Hepatocyte (in vitro differentiated cells): ENCODE measurements at places on chromosomes 16 and 17.

DNA sequence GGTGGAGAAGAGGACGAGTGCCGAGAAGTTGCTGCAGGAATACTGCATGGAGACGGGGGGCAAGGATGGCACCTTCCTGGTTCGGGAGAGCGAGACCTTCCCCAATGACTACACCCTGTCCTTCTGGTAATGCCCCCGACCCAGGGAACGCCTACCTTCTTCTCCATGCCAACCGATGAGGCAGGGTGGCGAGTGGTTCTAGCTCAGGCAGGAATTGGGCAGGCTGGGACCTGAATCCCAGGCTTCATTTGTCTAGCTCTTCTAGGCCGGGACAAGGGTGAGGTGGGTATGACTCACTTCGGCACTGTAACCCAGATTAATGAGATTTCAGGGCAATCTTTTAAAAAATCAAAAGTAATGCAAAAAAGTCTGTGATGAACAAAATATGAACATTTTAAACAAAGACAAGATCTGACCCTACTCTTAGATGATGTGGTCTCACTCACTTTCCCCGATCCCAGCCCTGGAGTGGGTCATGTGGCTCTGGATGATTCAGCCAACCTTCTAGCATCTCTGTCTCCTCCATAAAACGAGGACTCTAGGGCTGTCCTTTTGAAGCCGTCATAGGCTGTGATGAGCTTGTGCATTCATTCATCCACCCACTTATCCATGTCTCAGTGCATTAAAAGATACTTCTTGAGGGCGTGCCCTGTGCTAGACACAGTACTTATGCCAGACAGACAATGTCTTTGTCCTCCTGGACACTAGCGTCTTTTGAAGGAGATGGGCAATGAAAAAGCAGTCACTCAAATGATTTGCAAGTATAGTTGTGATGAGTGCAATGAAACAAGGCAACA lies 102.6 kb downstream of the SDR42E1 start:
- no peak for DNase-seq

- peak; percentile 79 for DNase-seq
Measured at GRCh38 chr17:41496803-41497484, 7.2 kb upstream of the KRT36 start.

DNA sequence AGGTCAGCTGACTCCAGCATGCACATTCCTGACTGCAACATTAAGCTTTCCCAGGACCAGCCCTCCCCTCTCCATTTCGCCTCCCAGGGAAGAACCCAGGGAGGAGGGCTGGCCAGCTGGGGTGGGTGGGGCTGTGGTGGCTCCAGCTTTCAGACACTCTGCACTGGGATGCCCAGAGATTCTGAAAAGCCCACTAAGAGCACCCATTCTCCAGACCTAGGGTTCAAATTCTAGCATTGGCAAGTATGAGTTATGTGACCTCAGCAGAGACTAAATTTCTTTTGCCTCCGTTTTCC lies 7.8 kb downstream of the DLX3 start:
- no peak for DNase-seq

DNA sequence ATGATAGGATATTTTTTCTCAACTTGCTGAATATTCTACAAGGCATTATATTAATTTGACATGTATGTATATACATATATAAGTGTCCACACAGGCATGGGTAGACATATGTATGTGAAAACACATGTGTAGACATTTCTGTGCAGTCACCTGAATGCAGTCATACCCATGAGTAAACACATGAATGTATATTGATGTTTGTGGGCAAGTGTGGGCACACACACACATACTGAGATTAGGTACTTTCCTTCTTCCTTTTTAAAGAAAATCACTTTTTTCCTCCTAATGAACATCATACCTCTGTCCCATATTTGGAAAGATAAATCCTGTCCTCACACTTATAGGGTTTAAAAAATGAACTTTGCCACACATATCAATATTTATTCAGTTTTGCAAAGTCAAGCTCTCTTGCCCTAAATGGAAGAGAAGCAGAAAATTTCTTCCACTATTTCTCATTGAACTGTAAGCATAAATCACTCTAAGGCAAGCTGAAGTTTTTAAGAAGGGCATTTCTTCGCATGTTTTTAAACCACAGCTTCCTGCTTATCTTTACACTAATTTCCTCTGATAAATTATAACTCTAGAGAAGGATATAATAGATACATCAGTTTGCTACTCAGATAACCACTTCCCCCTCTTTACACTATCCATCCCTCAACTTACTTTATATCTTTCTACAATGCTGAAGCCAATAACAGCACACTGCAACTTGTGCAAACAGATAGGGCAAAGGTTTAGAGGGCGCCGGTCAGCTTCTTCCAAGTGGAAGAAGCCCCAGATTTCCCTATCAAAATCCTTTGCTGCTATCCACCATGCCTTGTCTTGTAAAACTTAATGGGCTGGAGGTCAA lies 49.6 kb upstream of the LRRC37A3 start:
- no peak for DNase-seq

DNA sequence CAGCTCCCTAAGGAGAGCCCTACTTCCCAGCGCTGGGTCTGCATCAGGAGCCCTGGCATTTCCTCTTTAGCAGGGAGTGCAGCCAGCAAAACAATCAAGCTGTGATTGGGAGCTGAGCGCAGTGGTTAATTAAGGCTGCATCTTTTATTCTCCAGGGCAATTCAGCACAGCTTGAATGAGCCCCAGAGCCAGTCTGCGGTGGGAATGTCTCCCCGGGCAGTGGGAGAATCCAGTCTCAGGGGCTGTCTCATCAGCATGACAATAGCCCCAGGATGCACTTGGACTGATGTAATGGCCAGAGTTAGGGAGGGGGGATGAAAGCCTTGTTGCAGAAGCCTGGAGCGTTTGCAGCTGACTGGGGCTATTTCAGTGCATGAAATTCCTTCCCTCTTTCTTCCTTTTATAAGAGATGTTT lies 292.6 kb upstream of the SOX9 start:
- DNase-seq, result no peak

DNA sequence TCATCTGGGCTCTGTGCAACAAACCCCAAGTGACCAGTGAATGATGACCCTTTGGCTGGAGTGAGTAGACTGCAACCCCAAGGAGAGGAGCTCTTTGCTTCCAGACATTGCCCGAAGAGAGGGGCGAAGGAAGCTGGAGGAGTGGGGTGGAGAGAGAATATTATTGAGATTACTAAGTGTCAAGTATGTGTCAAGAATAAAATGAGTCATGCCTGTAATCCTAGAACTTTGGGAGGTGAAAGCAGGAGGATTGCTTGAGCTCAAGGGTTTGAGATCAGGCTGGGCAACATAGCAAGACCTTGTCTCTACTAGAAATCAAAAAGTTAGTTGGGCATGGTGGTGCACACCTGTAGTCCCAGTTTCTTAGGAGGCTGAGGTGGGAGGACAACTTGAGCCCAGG lies 142.0 kb upstream of the CCL2 start:
- no peak for DNase-seq

DNA sequence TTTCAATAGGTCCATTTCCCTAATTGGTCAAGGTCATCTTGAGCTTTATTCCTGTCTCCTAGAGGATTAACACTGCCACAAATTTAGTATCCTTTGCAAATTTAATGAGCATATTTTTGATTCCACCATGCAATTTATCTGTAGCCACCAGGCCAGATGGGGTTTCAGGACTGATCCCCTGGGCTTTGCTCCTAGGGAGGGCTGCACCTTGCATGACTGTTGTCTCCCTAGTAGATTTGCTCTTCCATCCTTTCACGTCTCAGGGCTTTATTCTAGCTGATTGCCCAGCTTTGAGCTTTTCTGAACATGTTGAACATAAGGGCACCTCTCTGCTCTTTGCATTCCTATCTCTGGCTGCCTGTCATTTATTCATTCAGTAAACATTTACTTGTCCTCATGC lies 7.7 kb upstream of the KCNH6 start:
- no peak for DNase-seq

DNA sequence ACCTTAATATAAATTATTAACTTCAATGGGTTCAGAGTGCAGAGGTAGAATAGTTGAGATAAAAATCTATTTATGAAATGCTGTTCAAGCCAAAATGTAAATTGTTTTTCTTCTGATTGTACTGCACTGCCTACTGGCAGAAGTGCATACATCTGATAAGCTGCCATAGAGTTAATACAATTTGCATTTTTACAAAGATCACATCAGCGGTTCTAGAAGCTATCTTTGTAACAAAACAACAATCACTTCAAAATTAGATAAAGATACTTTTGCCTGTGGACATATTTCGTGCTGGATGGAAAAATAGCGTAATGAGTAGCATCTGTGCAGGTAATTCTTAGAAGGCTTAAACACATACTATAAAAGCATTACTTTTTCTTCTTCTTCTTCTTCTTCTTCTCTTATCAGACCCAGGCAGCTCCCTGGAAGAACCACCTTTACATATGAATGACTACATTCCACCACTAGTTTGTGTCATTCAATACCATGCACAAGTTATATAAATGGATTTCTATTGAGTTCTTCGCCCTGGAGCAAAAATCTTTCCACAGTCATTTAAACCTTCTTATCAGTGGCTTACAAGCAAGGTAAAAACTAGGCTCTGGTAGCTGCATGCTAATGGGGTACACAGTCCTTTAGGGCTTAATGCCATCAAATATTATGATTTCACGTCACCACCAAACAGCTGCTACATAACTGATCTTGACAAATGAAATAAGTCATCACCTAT lies 47.0 kb downstream of the SYNRG start:
- DNase-seq, result no peak

- DNase-seq, result peak; percentile 32
Measured at GRCh38 chr17:69567130-69567529, 152.6 kb downstream of the MAP2K6 start.

- no peak for DNase-seq
Measured at GRCh38 chr17:37521821-37522220, 32.1 kb downstream of the DUSP14 start.

GRCh38 chr16:1772908-1773702 lies at the start of gene MRPS34:
Gene MRPS34 (minus strand): TSS chr16:1773134. CDS start chr16:1773119, 15 bp downstream.
- DNase-seq, result peak; percentile 93

DNA sequence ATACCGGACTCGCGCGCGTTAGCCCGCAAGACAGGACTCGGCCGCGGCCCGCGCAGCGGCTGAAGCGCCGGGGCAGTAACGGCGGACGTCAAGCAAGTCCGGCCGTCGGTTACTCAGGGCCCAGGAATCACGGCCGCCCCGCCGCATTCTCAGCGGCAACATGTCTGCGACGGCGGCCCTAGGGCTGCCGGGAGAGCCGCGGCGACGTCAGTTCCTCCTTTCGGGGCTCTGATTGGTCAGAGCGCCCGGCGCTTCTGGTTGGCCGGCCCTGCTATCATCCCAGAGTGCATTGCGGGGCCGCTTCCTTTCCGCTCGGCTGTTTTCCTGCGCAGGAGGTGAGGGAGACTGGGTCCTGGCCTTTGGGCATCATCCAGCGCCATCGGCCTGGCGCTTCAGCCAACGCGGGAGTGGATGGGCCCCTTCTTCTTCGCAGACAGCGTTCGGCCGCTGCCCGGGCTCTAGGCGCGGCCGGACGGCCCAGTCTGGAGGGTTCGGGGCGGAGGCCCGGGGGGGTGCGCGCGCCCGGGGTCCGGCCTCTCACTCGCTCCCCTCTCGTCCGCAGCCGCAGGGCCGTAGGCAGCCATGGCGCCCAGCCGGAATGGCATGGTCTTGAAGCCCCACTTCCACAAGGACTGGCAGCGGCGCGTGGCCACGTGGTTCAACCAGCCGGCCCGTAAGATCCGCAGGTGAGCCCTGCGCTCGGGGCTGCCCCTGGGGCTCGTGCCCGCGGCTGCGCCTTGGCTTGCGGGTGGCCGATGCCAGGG lies at the start of gene RPL13:
Gene RPL13 (plus strand): TSS at position 305 of the 764 bp plus-strand sequence. CDS start 278 bp downstream, at position 583.
- peak; percentile 98 for DNase-seq
